ENCODE measurements at places on chromosomes 4 and X.

DNA sequence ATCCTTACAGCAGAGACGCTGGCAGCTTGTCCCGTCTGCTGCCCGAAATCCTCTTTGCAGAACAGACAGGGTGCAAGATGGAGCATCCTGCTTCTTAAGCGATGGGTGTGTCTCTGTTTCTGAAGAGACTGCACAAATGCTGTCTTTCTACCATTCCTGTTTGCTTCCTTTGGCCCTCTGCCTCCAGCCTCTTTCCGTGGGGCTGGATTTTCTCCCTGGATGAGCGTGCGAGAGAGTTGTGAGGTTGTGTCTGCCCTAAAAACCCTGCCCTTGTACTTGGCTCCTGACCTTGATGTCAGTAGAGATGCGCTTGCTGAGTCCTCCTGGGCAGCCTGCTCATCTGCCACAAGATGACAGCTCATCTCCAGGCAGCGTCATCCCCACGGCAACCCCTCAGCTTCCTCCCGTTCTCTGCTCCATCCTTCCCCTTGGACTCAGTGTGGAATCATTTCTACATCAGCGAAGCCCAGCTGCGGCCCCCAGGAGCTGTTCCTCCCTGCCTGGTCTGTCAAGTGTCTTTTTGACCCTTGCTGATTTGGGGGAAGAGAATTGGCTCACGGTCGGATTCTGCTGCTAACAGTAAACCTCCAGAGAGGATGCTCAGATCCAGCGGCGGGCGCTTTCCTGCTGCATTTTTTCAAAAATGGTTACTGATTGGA lies 246.2 kb downstream of the ASMT start:
- DNase-seq, result no peak

- peak; percentile 76 for DNase-seq
Measured at GRCh38 chr4:128521648-128522111, 234.1 kb upstream of the PGRMC2 start.

DNA sequence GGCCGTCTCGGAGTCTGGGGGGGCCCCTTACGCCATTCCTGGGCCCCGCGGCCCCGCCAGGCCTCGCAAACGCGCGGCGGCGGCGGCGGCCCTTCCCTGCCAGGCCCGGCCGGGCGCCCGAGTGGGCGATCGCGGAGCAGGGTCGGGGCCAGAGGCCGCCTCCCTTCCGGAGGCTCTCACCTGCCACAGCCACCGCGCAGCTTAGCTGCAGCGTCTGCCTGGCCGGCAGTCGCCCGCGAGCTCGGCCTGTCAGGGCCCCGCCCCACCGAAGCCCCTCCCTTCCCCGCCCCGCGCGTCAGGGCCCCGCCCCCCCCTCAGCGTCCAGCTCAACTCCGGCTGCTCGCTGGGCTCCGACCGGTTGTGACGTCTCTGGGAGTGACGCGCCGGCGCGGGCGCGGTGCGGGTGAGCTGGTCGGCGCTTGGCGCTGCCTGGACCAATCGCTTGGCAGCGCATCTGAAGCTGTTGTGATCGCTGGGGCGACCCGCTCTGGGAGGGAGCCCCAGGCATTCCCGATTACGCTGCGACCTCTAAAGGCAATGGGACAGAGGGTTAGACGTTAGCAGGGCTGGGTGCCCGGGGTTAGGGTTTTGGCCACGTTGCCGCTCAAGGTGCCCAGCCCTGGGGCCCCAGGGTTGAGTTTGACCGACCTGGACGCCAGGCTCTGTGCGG lies at the start of gene SLC10A3:
SLC10A3 (minus strand) TSS at position 216 of the 670 bp plus-strand sequence. CDS start 1,689 bp downstream, outside the sequence.
- DNase-seq, result peak; percentile 92

DNA sequence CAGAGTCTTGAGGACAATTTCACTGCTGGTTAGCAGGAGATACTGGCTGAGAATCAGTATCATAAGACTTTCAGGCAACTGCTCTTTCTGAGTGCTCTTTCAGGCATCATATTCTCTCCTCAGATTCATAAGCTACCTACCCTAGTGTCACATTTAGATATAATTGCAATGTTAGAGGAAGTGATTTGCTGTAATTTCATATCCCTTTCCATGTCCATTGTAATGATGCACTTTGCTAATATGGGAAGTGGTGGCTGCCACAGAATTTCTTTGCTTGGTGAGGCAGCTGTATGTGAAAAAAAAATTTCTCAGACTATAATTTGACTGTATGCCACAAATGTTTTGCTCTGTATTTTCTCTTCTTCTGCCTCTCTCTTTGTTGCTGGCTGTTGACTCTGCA lies 63.3 kb downstream of the DOCK11 start:
- DNase-seq, result peak; percentile 55

- no peak for DNase-seq
Measured at GRCh38 chr4:180850318-180850940, 1392.8 kb upstream of the TENM3 start.

DNA sequence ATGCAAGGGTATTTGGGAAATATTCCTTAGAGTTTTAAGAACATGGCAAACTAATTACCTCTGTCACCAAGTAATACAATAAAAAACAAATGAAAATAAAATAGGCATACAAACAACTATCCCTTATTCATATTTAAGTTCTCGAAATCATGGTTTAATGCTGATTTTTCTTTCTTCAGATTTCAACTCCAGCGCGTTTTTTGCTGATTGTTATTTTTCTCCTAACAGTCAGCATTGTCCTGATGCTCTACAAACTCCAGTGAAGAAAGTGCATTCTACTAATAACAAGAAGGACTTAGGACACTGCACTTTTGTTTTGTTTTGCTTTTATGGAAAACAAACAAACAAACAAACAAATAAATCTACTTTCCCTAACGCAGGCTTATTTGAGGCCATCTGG lies 282.4 kb downstream of the FSTL5 start:
- DNase-seq, result no peak

GRCh38 chr4:158769175-158769921 lies 522 bp downstream of the FNIP2 start:
- peak; percentile 78 for DNase-seq

- DNase-seq, result no peak
Measured at GRCh38 chrX:120727911-120728310, 98.1 kb upstream of the C1GALT1C1 start.

GRCh38 chr4:22504922-22505321 lies 10.9 kb downstream of the ADGRA3 start:
- DNase-seq, result no peak

GRCh38 chr4:147787204-147787603 lies 55.3 kb downstream of the ARHGAP10 start:
- DNase-seq, result no peak

DNA sequence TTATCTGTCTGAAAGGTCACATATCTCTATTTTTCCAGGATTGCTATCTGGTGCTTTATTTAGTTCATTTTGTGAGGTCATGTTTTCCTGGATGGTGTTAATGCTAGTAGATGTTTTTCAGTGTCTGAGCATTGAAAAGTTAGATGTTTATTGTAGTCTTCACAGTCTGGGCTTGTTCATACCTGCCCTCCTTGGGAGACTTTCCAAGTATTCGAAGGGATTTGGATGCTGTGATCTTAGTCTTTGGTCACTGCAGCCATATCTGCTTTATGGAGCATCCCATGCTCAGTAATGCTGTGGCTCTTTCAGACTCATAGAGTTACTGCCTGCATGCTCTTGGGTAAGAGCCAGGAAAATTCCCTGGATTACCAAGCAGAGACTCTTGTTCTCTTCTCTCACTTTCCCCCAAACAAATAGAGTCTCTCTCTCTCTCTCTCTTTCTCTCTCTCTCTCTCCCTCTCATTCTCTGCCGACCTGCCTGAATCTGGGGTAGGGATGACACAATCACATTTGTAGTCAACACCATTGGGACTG lies 130.0 kb downstream of the AR start:
- DNase-seq, result no peak

DNA sequence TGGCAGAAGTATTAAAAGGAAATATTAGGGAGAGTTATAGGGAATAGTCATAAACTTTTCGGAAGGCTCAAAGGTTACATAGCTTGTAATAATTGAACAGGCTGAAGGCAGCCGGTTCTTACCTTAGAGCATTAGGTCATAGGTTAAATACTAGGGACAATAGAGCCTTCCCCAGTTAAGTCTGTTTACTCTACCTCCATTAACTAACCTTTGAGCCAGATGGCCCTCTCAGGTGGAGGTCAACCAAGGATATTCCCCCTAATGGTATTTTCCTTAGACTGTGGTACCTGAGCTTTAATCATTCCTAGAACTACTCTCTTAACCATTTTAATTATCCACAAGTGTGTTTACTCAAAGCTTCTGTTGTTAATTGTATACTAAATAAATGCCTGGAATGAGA lies 920.9 kb upstream of the PABPC4L start:
- no peak for DNase-seq

GRCh38 chr4:174398728-174399127 lies 115.0 kb downstream of the CEP44 start:
- no peak for DNase-seq

GRCh38 chr4:78059524-78059889 lies 2.4 kb downstream of the FRAS1 start:
- DNase-seq, result peak; percentile 21

- peak; percentile 79 for DNase-seq
Measured at GRCh38 chr4:88411491-88412096, 32.9 kb downstream of the HERC6 start.

DNA sequence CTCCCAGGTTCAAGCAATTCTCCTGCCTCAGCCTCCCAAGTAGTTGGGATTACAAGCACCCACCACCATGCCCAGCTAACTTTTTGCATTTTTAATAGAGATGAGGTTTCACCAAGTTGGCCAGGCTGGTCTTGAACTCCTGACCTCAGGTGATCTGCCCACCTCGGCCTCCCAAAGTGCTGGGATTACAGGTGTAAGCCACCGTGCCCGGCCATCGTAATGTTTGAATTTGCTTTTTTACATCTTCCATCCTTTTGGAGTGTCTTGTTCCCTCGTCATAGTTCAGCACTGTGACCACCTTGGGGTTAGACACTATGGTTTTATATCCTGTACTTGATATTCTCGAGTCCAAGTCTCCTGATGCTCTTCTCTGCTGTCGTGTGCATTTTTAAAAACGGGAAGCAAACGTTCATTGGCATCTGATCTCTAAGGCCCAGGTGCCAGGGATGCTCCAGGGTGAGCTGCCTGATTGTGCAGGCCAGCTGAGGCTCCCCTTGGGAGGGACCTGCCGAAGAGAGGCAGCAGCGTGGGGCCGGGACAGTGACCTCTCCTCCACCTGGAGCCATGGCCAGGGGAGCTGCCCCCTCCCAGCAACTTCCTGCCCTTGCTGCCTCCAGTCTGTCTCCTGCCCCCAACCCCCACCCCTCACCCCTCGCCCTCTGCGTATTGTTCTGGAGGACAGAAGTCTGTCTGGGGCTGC lies 16.7 kb downstream of the DGKQ start:
- DNase-seq, result no peak

DNA sequence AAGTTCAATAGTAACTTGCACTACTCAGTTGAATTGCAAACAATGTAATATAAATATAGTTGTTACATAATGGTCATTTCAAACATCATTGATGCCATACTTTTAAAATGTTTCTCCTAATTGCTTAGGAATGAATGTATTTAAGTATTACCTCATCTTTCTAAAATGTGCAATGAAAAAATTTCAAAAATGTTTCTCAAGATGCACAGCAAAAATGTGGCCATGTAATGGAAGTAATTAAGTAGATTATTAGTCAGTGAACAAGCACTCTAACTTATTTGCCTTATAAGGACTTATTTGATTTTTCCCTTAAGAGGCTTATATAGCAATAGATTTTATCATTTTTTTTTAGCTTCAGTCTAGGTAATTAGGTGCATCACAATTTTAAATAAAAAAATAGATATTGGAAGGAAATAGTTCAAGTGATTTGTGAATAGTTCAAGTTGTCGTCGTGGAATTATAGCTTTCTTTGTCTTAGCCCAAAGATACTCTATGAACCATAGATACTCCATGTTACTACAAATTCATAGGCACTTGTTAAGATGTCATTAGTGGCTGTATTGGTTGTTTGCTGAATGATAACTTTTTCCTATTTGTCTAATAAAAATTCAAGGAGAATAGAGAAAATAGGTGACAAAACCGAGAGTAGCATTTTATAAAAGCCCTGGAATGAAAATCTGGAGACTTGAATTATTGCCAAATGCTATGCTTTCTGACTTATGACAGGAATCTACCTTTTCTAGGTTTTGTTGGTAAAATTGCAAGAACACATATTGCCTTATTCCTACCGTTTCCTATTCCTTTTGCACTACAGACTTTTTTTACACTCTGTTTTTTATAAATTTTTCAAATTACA lies 118.5 kb downstream of the TLL1 start:
- DNase-seq, result no peak

GRCh38 chr4:56530269-56531148 lies 24.9 kb downstream of the ARL9 start:
- peak; percentile 72 for DNase-seq

GRCh38 chrX:133670383-133670782 lies 255.1 kb upstream of the GPC4 start:
- peak; percentile 52 for DNase-seq

DNA sequence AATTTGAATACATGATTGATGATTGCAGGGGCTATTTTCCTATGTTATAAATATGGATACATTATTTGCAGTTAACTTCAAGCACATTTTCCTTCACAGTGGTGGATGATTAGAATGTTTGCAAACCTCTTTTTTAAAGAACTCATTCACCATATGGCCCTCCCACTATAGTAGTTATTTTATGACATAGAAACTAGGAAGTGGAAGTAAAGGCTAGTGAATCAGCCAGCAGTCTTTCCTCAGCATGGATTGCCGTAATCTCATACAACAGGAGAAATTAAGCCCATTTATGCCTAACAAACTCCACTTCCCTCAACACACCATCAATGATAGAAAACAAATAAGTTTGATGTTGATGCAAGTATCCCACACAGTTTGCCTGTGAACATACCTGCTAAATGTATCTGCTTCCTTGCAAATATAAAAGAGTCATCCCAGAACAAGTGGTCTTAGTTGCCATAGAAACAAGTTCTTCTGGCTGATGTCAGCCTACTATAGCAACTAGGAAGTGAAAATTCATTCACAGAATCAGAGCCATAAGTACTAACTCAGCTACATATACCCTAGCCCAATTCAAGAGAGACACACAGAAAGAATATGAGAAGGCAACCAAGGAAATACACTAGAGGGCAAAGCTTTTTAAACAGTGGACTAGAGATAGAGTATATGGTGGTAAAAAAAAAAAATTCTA lies 100.9 kb upstream of the RADX start:
- peak; percentile 24 for DNase-seq

- peak; percentile 6 for DNase-seq
Measured at GRCh38 chrX:9087271-9088040, 53.5 kb upstream of the FAM9B start.

DNA sequence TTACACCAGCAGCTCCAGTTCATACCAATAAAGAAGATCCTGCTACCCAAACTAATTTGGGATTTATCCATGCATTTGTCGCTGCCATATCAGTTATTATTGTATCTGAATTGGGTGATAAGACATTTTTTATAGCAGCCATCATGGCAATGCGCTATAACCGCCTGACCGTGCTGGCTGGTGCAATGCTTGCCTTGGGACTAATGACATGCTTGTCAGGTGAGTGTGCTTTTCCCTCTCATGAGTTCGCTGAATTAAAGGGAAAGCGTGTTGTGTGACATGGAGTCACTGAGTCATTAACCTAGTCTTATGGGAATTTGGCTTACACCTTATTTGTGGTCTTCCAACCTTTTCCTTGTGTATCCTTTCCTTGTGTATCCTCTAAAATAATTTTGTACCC lies 15.9 kb downstream of the TMEM165 start:
- DNase-seq, result no peak
